Articular chondrocyte of knee joint (primary cell): ENCODE measurements at places on chromosomes 12 and 14. TPM values are rescaled to one million over a fixed set of nuclear protein-coding genes. Genes with fewer than 3 reads are reported as not detected.

DICER1 gene
- total RNA-seq = 53.7 and 70.0 TPM in 2 replicates

TMEM52B gene
- total RNA-seq = not detected in 2 replicates

SELPLG gene
- 2.9 and 3.9 TPM in 2 replicates for total RNA-seq

LDHB gene
- 478 and 488 TPM in 2 replicates for total RNA-seq
